Right ventricle myocardium inferior (tissue), 1 donor: ENCODE measurements at places on chromosomes 4 and X.

DNA sequence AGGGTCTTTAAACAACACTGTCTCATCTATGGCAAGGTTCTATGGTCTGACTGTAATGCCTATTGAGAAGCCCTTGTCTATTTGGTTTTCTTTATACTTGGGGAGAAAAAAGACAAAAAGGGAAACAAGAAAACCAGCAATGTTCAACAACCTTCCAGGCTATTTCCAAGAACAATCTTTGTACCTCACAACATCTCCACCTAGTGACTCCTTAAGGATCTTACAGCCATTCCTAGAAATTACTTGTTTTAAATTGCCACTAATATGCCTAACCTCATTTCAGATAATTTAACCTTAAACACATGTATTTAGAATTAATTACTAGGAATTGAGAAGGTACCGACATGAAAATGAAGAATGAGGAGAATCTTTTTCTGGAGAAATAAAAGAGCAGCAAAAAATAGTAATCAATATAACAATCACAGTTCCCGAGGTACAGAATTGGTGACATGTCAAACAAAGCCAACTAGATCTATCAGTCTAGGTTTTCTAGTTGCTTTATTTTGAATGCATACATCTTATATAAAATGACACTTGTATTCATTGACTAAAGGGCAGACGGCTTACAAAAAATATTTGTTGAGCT lies 1.6 kb upstream of the RBM46 start:
- no peak for DNase-seq

GRCh38 chr4:137530176-137530575 lies 2.1 kb downstream of the PCDH18 start:
- DNase-seq: no peak

- no peak for DNase-seq
Observed at GRCh38 chr4:34974313-34974680, 1270.0 kb downstream of the ARAP2 start.

DNA sequence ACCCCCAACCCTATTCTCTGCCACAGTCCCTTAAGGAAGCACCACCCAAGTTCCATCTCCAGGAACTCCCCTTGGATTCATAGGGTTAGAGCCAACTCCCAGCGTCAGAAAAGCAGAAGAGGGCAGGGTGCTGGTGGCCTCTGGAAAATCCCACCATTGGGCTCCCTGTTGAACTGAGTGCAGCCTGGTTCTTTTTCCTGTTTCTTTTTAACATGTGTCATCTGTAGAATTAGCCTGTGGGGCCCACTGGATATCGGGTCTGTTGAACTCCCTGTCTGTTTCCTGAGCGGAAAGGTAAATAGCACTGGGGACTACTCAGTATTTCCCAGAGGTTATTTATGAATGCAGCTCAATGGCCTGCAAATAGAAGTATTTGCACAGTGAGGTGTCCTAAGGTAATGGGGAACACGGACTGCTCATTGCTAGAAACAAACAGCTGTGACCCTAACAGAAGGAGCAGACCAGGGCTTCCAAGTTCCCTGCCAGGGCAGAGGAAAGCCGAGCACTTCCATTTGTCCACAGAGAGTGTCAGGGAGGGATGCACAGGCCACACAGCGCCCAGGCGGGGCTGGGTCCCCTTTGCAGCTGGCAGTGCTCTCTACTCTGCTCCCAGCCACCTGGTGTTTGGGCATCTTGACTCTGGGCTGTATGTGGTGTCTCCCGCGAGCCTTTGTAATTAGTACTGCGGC lies 102.6 kb downstream of the FHDC1 start:
- DNase-seq: no peak
